ENCODE measurements at places on chromosomes 12 and 14.
A peak's percentile ranks its signal among the peaks of the same experiment; 100 is the strongest.

DNA sequence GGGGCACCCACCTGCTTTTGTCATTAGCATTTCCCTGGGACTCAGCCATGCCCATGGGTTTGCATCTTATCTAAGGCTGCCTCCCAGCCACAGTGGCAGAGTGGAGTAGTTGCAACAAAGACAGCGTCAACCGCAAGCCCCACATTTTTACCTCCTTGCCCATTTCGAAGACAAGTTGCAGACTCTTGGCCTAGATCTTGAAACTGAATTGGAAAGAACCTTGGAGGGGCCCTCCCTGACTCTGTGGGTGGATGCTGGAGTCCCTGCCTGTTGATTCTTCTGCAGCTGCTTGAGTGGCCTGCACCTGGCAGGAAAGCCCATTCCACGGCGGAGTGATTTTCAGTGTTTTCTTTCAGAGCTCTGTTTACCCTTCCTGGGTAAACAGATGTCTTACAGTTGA is 309.0 kb downstream of the VRK1 start:
- no peak for DNase-seq

GRCh38 chr14:21455592-21455911 is 371 bp downstream of the CHD8 start:
- no peak for DNase-seq

DNA sequence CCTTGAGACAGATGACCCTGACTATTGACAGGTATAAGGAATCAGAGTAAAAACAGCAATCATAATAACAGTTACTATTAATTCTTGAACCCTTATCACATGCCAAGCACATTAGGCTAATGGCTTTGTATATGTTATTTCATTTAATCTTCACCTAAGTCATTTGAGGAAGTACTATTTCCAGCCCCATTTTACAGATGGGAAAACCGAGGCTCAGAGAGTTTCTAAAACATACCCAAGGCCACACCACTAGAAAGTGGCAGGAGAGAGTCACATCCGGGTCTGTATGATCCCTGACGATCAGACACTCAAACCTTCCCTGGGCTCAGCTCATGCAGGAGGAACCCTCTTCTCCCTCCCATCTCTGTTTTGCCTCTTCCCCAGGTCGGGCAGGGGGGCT is 209.5 kb downstream of the RBM19 start:
- no peak for DNase-seq

- no peak for DNase-seq
Observed at GRCh38 chr14:92706386-92706785, 42.0 kb downstream of the LGMN start.

- no peak for DNase-seq
Observed at GRCh38 chr14:61280526-61281185, 482 bp downstream of the TMEM30B start.

- no peak for DNase-seq
Observed at GRCh38 chr14:103015426-103015825, 41.9 kb downstream of the CDC42BPB start.

DNA sequence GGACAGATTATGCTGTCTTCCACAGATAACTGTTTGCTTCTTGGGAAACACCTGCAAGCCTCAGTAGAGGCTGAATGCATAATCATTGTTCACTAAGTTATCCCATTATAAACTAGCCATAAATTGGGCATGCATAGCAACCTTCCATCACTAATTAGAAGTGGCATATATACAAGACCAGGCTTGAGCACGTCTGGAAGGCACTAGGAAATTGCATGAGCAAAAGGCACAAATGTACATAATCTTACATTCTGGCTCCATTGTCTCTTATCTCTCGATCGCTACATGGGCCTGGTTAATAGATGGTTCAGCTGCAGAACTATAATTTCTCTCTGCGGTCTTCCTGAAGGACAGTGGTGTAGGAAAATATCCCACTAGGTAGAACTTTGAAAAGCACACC is 679.2 kb downstream of the RPL10L start:
- no peak for DNase-seq

DNA sequence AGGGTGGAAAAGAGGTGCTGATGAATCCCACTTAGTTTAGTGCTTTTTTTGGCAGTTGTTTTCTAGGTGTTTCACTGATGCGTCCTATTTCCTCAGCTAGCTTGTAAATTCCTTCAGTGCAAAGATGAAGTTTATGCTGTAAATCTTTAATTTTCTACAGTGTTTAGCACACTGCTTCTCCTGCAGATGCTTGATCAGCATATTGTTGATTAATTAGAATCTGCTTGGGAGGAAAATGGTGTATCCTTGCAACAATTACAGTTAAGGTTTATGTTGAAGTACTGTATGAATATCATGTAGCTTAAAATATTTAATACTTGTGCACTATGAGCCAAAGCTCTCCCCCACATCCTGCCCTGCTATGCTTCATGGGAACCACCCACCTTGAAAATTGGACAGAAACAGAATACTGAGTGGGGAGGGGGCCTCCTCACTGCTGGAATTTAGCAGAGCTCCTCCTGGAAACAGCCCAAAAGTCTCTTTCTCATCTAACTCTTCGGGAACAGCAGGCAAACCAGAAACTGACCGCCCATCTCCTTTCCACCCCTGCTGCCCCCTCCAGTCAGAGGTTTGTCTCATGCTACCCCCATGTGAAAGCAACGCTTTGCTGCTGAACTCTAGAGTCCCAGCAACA is 20.3 kb upstream of the DHRS4 start:
- no peak for DNase-seq

- no peak for DNase-seq
Observed at GRCh38 chr14:63982629-63983028, 129.8 kb downstream of the SYNE2 start.

- no peak for DNase-seq
Observed at GRCh38 chr12:118689793-118690192, 291.5 kb upstream of the SRRM4 start.

DNA sequence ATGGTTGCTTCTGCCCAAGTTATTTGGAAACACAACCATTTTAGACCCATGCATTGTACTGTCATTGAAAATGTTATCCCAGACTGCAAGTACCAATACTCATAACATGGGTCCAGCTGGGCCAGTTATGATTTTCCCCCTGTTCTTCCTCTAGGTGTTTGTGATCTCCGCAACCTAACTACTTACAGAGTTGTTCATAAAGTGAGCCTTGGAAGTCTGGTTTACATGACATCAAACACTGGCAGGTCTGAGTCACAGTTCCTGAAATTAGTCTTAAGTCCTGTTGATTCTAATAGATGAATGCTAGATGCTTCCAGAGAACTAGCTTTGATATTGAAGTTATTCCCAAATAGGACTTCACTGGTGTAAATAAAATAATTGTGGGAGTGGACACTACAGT is 487.0 kb downstream of the MED13L start:
- DNase-seq, result no peak

DNA sequence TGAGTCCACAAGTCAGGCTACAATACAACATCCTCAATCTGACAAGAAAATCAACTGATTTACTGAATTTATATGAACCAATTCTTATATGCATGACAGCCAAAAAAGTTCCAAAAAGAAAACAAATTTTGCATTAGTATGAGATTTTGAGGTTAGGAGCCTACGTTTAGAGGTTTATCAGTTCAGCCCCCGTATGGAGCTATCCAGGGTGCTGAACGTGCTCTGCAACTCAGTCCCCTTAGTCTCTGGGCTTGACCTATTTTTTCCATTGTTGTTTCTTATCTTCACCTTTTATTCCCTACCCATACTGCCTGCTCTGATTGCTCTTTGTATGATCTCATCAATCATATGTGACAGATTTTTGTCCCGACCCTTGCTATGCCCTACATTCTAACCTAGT is 693.0 kb downstream of the NRXN3 start:
- DNase-seq, result peak; percentile 24

GRCh38 chr14:72243309-72244293 is 311.4 kb downstream of the RGS6 start:
- DNase-seq, result no peak

DNA sequence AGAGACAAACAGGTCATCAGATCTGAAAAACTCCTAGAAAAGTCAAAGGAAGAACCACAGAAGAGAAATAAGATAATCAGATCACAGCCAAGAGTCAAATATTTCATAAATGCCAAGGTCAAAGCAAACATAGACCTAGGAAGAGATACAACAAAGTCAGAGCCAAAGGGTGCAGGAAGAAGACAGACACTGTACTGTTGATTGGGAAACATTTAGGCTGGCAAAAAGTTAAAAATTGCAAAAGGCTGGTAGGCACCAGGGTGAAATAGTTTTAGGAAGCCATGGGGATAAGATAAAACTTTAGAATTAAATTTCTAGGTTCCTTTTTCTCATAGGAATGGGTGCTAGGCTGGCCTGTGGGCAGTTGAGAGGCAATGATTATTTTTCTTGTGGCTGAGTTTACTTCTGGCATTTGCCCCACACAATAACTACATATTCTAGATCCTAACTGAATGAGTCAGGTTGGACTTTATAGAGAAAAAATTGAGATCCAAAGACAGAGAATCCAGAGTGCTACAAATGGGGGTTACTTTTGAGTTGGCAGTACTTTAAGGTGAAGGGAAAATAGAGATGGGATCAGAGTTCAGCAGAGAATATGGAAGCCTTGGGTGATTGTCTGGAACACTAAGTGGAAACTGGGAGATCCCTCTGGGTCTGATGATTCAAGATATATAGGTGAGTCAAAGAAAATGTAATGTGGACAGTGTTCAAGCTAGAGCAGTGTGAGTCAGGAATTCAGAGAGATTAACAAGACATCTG is 215.5 kb downstream of the C12orf50 start:
- no peak for DNase-seq

DNA sequence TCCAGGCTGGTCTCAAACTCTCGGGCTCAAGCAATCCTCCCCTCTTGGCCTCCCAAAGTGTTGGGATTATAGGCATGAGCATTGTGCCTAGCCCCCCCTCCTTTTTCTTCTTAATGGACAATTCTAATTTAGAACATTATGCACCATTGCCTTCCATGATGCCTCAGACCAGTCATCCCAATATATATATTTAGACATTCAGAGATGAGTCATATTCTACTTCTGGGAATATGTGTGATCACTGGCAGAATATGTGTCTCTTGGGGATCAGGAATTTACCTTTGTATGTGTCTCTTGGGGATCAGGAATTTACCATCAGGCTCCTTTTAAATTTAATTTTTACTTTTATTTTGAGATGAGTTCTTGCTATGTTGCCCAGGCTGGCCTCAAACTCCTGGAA is 7.5 kb upstream of the CCDC177 start:
- DNase-seq, result no peak

GRCh38 chr12:120703311-120703942 is 6.8 kb upstream of the UNC119B start:
- DNase-seq, result no peak

DNA sequence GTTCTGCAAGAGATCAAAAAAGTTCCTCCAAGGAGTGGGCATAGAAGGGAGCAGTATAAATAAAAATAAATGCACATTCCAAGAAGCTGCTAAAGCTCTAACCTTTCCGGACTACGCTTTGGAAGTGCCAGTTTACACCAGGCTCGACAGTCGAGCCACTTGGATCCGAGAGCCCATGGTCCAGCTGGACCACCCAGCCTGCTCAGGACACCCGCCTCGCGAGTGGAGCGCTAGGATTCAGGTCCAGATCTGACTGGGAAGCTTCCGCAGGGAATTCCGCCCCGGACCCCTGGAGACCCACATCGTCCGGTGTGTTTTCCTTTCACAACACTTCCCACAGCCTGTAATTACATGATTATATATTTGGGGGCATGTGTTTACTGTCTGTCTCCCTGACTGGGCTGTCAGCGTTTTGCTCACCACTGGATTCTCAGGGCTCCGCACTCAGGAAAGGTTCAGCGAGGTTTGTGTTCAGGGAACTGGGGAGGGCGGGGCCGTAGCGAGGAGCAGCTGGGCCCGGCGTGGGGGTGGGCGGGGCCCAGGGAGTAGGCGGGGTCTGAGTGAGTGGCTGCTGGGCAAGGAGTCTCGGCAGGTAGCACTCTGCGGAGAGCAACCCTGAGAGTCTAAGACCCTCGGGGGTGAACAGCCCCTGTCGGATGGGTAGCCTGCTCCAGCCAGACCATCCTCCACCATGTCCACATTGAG is 52.3 kb upstream of the TMEM263 start:
- DNase-seq, result peak; percentile 41

DNA sequence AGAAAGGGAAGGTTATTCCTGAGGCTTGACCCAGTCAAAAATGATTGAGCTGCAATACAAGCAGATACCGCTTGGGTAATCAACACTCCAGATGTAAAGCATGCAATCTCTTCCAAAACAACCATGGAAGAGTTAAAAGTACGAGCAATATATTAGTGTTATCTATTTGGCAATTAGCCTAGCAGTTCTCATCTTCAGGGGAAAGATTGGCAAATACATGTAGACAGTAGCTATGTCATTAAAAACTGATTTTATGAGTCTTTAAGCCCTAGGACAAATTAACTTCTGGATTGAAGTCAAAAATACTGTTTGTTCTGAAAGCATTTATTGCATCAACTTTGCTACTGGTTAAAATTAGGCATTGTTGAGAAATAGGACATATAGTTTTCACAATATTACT is 9.3 kb upstream of the GYS2 start:
- no peak for DNase-seq

DNA sequence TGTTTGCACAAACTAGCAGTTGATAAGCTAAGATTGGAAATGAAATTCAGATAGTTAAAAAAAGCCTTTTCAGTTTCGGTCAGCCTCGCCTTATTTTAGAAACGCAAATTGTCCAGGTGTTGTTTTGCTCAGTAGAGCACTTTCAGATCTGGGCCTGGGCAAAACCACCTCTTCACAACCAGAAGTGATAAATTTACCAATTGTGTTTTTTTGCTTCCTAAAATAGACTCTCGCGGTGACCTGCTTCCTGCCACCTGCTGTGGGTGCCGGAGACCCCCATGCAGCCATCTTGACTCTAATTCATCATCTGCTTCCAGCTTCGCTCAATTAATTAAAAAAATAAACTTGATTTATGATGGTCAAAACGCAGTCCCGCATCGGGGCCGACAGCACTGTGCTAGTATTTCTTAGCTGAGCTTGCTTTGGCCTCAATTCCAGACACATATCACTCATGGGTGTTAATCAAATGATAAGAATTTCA is 335.6 kb downstream of the TMEM121 start:
- DNase-seq, result peak; percentile 98

- DNase-seq, result no peak
Observed at GRCh38 chr14:68762953-68763764, 29.7 kb downstream of the ZFP36L1 start.

GRCh38 chr14:92555465-92556111 is 42.0 kb downstream of the RIN3 start:
- no peak for DNase-seq

DNA sequence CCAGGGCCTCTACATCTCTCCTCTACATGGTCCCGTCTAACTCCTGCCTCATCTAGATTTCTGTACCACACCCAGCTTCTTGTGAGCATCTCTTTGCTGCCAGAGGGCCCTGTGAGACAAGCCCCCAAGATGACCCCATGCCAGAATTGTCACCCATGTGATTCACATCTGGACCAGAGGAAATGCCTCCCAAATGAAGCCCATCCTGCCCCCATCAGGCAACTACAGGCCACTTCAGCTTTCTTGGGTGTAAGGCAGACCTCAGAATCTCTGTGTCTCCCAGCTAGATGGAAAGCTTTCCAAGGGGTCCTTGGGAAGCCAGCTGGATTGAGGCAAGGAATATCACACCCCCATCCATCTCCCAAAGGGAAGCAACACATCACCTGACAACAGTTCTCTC is 9.3 kb upstream of the OAS3 start:
- no peak for DNase-seq

All from OCI-LY7 (cell line).